ENCODE measurements at places on chromosomes 6 and 20.

- DNase-seq: no peak
Measured at GRCh38 chr6:139496654-139497344, 122.4 kb upstream of the CITED2 start.

DNA sequence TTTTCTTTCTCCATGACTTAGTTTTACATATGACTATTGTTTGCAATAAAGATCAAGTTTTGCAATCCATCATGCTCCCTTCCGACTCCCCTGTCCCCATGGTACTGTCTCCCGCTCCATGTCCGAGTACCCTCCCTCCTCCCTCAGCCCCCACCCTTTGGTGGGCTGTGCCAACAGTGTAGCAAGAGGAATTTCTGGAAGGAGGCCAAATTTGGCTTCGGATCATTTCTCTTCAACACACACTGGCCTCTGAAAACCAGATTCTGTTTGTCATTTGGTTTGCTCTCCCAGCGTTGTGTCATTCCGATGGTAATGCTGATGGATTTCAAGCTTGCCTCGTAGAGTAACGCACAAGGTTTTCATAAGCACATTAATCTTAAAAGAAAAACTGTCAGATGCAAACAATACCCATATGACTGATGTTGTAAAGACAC is 22.9 kb upstream of the PAX1 start:
- no peak for DNase-seq

GRCh38 chr6:26335631-26336323 is 29.2 kb upstream of the BTN3A2 start:
- no peak for DNase-seq

GRCh38 chr6:136739501-136739900 is 52.8 kb downstream of the MAP3K5 start:
- DNase-seq: no peak

DNA sequence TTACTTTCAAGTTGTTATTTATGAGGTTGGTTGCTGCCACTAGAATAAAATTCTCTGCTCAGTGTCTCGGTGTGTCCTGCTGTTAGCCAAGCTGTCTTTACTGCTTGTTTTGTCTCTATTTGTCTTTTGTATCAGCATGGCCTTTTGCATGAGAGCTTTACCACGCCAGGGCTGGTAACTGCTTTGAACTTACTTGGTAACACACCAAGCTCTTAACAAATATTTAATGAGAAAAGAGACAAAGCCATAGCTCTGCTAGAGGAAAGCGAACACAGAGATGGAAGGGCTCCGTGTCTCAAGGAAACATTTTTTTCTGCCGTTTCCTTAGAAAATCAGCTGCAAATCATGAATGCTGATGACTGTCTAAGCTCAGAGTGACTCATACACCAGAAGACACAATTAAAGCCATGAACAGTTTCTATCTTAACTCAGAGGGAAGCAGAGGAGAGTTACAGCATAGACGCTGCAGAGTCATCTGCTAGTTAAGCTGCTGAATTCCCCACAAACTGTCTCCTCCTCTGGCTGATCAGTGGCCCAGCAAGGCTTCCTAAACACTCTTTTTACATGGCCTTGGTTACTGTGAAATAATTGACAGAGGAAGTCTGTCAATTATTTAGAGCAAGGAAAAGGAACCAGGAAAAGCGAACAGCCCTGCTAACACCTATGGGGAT is 44.8 kb downstream of the AGPAT4 start:
- no peak for DNase-seq

GRCh38 chr20:54114109-54114508 is 43.7 kb upstream of the BCAS1 start:
- no peak for DNase-seq

- DNase-seq: no peak
Measured at GRCh38 chr20:63547725-63548480, at the start of gene SRMS. Gene SRMS (minus strand): TSS chr20:63547749. CDS start chr20:63547463, 286 bp downstream.

- no peak for DNase-seq
Measured at GRCh38 chr20:43761386-43762340, 34.9 kb upstream of the GTSF1L start.

- DNase-seq: no peak
Measured at GRCh38 chr6:35454391-35455110, 2.4 kb downstream of the FANCE start.

GRCh38 chr6:66866801-66867200 is 1159.8 kb upstream of the EYS start:
- DNase-seq: no peak

DNA sequence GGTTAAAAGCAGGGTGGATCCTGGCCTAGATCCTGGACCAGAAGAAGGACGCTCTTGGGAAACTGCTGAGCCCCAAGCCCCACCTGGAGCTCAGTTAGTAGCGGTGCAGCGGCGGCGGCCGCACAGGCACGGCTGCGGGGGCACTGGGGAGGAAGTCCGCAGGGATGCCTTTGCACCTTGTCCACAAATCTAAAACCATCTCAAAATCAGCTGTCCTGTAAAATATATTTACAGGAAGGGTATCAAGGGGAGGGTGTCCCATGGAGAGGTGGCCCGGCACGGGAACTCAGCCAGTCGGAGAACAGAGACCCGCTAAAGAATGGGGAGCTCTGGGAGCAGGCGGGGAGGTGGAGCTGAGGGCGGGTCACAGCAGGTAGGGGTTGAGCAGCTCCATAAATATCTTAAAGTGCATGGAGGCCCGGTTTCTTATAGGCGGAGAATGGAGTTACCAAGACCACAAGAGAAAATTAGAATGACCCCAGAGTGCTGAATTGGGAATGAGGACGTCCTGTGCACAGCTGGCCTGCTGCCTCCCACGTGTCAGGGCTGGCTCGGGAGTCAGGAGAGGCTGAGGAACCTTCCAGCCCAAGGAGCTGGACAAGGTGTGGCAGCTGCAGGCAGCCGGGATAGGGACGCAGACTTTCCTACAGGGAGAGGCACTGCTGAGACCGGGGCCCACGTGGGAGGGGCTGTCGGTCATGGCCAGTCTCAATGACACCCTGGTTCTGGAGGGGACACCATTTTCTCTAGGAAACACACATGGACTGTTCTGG is 8.0 kb downstream of the MTG2 start:
- DNase-seq: no peak

- no peak for DNase-seq
Measured at GRCh38 chr6:141641406-141641805, 491.3 kb upstream of the GJE1 start.

- DNase-seq: no peak
Measured at GRCh38 chr6:89842228-89842627, 12.5 kb downstream of the CASP8AP2 start.

GRCh38 chr6:83252719-83253118 is 59.6 kb downstream of the RWDD2A start:
- no peak for DNase-seq

DNA sequence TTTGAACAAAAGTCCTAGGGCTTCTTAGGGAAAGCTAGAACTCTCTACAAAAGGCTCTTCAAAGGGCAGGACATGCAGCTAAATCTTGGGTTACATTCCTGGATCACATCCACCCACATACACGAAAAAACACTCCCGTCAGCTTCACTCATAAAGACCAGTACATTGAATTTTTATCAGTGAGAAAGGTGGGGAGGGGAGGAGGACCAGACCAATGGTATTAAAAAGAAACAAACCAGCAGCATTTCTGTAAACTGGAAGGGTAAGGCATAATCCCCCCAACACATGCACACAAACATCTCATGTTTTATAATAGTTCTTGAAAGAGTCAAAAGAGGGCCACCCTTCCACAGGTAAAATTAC is 31.6 kb downstream of the MYLK4 start:
- no peak for DNase-seq

DNA sequence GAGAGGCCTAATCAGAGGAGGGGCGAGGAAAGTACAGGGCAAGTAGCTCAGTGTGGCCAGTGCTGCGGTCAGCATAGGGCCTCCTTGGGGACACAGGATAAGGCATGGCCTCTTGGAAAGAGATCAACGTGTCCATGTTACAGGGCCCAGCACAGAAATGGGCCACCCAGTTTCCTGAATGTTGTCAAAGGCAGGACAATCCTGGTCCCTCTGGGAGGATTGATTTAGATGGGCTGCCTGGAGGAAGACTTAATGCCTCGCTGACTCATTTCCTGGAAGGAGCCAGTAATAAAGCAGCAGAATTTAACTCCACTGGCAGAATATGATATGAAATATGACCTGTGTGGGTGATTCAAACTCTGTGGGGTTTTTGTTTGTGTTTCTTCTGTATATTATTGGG is 16.6 kb downstream of the DDO start:
- DNase-seq: no peak

DNA sequence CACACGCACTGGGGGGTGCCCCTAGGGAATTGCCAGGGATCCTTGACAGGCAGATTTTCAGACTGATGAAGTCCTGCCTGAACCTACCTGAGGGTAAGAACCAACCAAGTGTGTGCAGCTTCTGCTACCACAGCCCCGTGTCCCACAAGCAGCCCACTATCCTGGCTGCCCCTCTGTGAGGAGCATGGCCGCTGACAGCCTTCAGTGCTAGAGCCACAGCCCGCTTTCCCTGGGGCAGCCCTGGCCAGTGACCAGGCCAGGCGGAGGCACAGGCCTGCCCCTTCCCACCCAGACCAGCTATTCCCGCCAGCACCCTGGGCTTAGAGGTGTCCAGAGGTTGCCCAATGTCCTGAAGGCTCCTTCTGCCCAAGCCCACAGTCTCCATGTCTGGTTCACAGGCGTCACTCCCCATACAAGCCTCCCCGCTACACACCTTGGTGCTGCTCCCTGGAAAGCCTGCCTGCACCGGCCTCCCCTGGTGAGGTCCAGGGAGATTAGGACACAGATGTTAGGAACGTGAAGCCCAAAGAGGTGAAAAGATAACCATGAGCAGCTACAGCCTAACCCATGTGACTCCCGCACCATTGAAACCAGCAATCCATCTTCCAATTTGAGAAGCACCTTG is 207.0 kb downstream of the SYNDIG1 start:
- no peak for DNase-seq

DNA sequence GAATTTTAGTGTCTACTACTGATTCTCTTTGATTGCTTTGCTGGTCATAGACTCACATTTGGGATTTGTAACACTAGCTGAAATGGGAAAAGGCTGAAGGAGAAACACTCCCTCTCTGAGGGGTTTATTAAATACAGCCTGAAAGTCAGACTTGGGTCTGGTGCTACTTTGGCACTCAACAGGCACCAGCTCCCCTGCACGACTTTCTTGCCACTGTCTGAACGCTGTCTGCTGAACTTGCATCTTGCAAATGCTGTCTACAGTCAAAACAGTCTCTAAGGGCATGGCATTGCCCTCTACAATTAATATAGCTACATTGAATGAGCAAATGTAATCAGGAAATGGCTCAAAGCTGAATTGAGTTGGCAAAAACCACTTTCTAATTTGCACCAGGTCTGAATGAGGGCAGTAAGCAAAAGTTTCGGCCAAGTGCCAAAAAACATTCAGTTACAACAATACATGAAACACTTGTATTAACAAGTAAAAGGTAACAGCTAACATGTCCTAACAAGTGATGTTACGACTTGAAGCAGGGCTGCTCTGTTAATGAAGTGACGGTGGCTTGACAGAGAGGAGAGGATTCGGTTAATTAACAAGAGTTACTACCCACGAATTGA is 119.5 kb downstream of the FOXC1 start:
- no peak for DNase-seq

GRCh38 chr6:133991096-133991593 is 38.1 kb downstream of the TBPL1 start:
- no peak for DNase-seq

DNA sequence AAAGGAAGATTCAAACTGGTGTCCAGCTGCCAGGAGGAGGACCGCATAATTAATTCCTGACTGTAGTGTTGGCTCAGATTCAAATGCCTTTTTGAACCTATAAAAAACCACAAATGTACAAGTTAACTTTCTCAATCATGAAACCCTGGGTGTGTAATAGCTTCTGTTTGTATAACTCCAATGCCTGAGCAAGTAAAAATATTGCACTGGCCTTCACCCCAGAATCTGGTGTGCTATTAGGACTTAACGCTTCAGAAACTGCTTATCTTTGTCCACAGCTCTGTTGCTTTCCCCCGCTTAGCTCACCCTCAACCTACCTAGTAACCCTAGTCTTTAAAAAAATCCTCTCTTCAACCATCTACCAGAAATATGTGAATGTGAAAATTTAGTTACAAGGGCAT is 119.1 kb upstream of the MAP7 start:
- no peak for DNase-seq

GRCh38 chr6:17485181-17485580 is 91.8 kb downstream of the CAP2 start:
- no peak for DNase-seq

DNA sequence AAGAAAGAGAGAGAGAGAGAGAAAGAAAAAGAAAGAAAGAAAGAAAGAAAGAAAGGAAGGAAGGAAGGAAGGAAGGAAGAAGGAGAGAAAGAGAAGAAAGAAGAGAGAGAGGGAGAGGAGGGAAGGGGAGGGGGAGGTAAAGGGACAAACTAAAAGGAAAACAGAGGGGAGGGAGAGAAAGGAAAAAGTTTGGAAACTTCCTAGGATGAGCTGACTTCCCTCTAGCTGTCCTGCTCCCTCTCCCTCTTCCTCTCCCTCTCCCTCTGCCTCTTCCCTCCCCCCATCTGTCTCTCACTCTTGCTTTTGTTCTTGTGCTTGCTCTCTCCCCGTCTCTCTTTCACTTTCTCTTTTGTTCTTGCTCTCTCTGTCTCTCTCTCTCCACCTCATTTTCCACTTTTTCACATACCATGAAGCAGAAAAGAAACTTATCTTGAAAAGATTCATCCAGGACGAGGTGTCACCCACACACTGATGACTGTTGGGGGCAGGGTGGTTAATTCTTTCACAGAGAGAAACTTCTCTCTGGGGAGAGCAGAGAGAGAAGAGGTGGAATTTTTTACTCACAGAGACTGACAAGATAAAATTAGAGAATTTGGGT is 56.4 kb upstream of the DUSP22 start:
- no peak for DNase-seq
